ENCODE measurements at places on chromosomes 5 and 9. TPM values are rescaled to one million over a fixed set of nuclear protein-coding genes. Genes with fewer than 3 reads are reported as not detected.

DNA sequence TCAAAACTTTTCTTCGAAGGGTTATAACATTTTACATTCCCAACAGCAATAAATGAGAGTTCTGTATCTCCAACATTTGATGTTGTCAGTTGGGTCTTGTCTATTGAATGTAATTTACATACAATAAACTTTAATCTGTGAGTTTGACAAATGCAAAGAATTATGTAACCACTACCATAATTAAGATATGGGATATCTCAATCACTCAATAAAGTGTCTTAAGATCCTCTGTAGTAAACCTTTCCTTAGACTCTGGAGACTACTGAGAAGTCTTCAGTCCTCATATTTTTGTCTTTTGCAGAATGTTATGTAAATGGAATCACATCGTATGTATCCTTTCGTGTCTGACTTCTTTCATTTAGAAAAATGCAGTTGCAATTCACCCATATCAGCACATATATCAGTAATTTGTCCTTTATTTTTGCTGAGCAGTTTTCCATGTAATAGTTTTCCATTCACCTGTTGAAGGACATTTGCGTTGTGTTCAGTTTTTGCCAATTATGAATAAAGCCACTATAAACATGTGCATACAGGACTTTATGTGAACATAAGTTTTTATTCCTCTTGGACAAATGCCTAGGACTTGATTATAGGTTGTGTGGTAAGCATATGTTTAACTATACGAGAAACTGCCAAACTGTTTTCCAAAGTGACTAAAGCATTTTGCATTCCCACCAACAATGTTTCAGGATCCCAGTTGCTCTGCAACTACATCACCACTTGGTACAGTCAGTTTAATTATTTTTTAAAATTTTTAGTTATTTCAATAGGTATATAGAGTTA, 784.6 kb upstream of the ZNF608 start:
- no peak for DNase-seq
- H3K4me3 ChIP-seq: no peak overlapping the region
- no peaks in the 10 kb centered on the region for H3K36me3 ChIP-seq
- H3K27ac ChIP-seq: no peak overlapping the region
- no peaks in the 10 kb centered on the region for H3K4me1 ChIP-seq

GRCh38 chr9:20355022-20355421, 267.3 kb downstream of the MLLT3 start:
- DNase-seq: no peak
- H3K4me3 ChIP-seq: no peak overlapping the region
- H3K27me3 ChIP-seq: no peaks in the 10 kb centered on the region
- H3K4me1 ChIP-seq: no peaks in the 10 kb centered on the region

GRCh38 chr9:112032009-112032408, 135.4 kb downstream of the UGCG start:
- no peaks in the 10 kb centered on the region for H3K36me3 ChIP-seq
- H3K27me3 ChIP-seq: no peaks in the 10 kb centered on the region
- no peak for DNase-seq
- H3K4me1 ChIP-seq: peaks cover 15% of the 10 kb centered on the region
- H3K27ac ChIP-seq: no peak overlapping the region
- H3K4me3 ChIP-seq: no peak overlapping the region

DNA sequence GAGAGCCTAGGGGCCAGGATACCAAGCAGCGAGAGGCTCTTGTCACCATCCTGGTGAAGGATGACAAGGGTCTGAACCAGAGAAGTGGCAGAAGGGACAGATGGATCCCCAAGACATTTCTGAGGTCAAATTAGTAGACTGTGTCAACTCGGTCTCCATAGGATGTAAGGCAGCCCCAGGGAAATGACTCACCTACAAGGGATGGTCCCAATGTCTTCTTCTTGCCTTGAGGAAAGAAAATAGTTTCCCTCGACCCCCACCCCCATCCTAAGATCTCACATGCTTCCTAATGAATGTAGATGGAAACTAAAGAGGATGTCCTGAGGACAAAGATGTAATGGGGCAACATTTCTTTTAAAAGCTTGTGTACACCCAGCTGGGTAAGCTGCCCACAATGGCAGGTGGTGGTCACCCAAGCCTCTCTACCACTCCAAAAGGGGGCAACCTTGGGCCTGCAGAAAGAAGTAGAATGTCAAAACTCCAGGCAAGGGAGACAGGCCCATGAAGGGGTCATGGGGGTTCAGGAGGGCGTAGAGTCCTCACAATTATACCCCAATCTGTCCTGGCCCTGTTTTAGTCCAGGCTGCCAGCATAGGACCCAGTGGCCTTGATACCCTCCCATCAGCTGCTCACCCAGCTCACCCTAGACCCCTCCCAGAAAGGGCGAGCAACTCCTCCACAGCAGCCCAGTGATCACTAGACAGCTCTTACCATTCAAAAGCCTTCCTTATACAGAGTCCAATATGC, 187.4 kb downstream of the ACTL7B start:
- H3K27ac ChIP-seq: no peak overlapping the region
- DNase-seq: no peak
- no peaks in the 10 kb centered on the region for H3K36me3 ChIP-seq
- H3K4me1 ChIP-seq: no peaks in the 10 kb centered on the region

DNA sequence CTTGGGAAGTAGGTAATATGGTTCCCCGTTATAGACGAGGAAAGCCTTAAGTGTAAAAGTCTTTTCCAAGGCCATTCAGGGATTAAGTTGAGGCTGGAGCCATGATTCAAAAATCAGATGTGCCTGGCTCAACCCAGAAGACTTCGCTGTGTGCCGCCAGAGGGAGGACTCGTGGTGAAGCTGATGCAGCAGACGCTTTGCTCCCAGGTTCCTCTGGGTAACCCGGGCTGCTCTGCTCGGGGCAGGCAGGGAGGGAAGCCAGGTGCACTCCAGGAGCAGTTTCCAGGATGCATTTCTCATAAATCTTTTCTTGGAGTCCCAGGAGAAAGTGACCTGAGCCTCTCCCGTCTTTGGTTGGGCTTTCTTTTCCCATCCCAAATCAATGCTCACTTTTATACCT, 62.9 kb upstream of the ICE1 start:
- H3K27ac ChIP-seq: no peak overlapping the region
- no peak for DNase-seq
- H3K27me3 ChIP-seq: no peaks in the 10 kb centered on the region
- H3K4me1 ChIP-seq: peaks cover 7% of the 10 kb centered on the region

DNA sequence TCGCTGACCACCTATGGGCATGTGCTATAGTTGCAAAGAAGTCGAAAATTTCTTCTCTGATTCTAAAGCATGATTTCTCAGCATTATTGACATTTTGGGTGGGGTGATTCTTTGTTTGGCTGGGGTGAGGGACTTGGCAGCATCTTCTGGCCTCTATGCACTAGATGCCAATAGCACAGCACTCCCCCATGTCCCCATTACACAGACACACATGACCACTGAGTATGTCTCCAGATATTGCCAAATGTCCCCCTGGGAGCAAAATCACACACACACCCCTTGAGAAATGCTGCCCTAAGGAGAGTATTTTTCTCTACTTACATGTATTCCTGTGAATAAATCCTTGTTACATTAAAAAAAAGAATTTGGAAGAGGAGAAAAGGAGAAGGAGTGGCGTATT, 89.1 kb downstream of the PDZD2 start:
- H3K4me3 ChIP-seq: no peak overlapping the region
- H3K4me1 ChIP-seq: no peaks in the 10 kb centered on the region
- no peak overlapping the region for H3K27ac ChIP-seq

- H3K4me3 ChIP-seq: no peak overlapping the region
- no peak overlapping the region for H3K27ac ChIP-seq
- H3K36me3 ChIP-seq: no peaks in the 10 kb centered on the region
- H3K4me1 ChIP-seq: no peaks in the 10 kb centered on the region
- no peaks in the 10 kb centered on the region for H3K27me3 ChIP-seq
Observed at GRCh38 chr9:2385746-2386145, 235.8 kb upstream of the VLDLR start.

- no peak overlapping the region for H3K27ac ChIP-seq
- no peak for DNase-seq
- H3K36me3 ChIP-seq: no peaks in the 10 kb centered on the region
- H3K27me3 ChIP-seq: no peaks in the 10 kb centered on the region
- H3K4me1 ChIP-seq: peaks cover 2% of the 10 kb centered on the region
Observed at GRCh38 chr5:54257366-54258118, 52.8 kb downstream of the ARL15 start.

DNA sequence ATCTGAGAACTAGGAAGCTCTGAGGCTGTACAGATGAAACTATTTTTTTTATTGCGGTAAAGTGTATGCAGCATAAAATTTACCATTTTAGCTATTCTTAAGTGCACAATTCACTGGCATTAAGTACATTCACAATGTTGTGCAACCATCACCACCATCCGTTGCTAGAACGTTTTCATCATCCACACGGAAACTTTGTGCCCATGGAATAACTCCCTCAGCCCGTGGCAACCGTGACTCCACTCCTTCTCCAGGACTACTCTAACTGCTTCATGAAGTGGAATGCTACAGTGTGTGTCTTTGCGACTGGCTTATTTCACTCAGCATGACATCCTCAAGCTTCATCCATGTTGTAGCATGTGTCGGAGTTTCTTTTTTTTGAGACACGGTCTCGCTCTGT, 57.1 kb downstream of the COL23A1 start:
- no peaks in the 10 kb centered on the region for H3K27me3 ChIP-seq
- H3K4me3 ChIP-seq: no peak overlapping the region
- no peaks in the 10 kb centered on the region for H3K4me1 ChIP-seq
- no peak overlapping the region for H3K27ac ChIP-seq
- DNase-seq: no peak

GRCh38 chr9:107933097-107933496, 443.5 kb upstream of the KLF4 start:
- H3K36me3 ChIP-seq: no peaks in the 10 kb centered on the region
- DNase-seq: no peak

Gene OGN
- polyA plus RNA-seq: not detected

Gene CKMT2
- 1.9 TPM for polyA plus RNA-seq

Gene FCN1
- polyA plus RNA-seq: 0.94 TPM

Gene CCL27
- polyA plus RNA-seq: not detected

Gene VAV2
- polyA plus RNA-seq: 40.3 TPM

Gene ADAMTS19
- not detected for polyA plus RNA-seq

Measured in small intestine (tissue), 16 donors.